Osteocyte (in vitro differentiated cells): ENCODE measurements at places on chromosomes 1 and 21. TPM values are rescaled to one million over a fixed set of nuclear protein-coding genes. Genes with fewer than 3 reads are reported as not detected.

DNA sequence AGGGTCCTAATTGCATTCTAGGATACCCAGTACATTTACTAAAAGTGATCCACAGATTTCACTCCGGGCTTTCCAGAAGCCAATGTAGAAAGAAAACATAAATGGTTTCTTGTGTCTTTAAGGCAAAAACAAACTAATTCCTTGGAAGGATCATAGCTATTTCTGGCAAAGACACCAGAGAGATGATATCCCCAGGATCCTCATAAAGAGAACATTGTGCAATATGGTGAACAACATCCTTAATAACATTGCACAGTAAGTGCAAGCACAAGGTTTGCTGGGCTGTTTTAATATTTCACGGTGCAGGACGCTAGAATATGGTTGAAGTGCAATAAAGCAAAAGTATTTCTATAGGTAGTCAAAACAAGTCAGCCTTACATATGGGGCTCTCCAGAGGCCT, 83.0 kb downstream of the NTPCR start:
- H3K27ac ChIP-seq, result no peak overlapping the region
- no peaks in the 10 kb centered on the region for H3K4me1 ChIP-seq
- no peak overlapping the region for H3K4me3 ChIP-seq
- DNase-seq, result no peak

- DNase-seq, result no peak
- no peaks in the 10 kb centered on the region for H3K27me3 ChIP-seq
- H3K36me3 ChIP-seq, result no peaks in the 10 kb centered on the region
- no peaks in the 10 kb centered on the region for H3K4me1 ChIP-seq
These were observed 101.7 kb downstream of the HUNK start for GRCh38 chr21:31974454-31974985.

GRCh38 chr1:231357831-231358354, 19.8 kb downstream of the SPRTN start:
- H3K4me1 ChIP-seq, result peaks cover 10% of the 10 kb centered on the region
- peak overlapping the region; percentile 60 for H3K27ac ChIP-seq
- no peaks in the 10 kb centered on the region for H3K27me3 ChIP-seq
- peaks cover 23% of the 10 kb centered on the region for H3K36me3 ChIP-seq
- DNase-seq, result no peak
- no peak overlapping the region for H3K4me3 ChIP-seq

The C1orf35 gene
- 13.0 and 13.6 TPM in 2 replicates for total RNA-seq

DNA sequence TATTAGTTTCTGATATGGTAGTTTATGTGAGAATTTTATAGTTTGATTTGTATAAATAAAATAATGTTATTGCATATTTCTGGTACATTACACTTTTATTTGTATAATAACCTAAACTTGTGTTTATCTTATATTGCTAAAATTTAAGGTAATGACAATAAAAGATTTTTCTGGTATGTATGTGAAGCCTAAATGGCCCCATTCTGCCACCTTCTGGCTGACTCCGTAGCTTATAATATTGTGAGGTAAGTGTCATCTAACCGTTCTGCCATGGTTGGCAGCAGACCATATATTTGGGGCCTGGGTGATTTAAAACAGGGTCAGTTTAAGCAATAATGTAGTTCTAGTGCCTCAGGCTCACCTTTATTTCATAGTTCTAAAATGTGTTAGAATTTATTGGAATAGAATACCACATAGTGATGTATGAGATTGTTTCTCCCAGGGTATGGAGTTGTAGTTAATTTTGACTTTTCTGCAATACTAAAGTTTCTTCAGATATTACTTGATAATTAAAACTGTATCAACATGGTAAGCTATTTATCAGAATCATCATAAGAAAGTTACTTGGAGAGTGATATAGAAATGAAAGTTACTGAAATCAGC, 21.2 kb upstream of the PRKACB start:
- H3K27ac ChIP-seq, result no peak overlapping the region
- no peak overlapping the region for H3K4me3 ChIP-seq
- no peaks in the 10 kb centered on the region for H3K4me1 ChIP-seq
- no peak for DNase-seq

- peaks cover 4% of the 10 kb centered on the region for H3K4me1 ChIP-seq
- H3K27me3 ChIP-seq, result no peaks in the 10 kb centered on the region
- no peak for DNase-seq
- H3K4me3 ChIP-seq, result no peak overlapping the region
- peaks cover 46% of the 10 kb centered on the region for H3K36me3 ChIP-seq
These were observed 19.9 kb downstream of the VPS13D start for GRCh38 chr1:12249748-12250147.

GRCh38 chr1:54291276-54292001, 91.5 kb downstream of the MRPL37 start:
- no peak overlapping the region for H3K27ac ChIP-seq
- no peak overlapping the region for H3K4me3 ChIP-seq
- no peaks in the 10 kb centered on the region for H3K36me3 ChIP-seq
- no peaks in the 10 kb centered on the region for H3K27me3 ChIP-seq
- H3K4me1 ChIP-seq, result peaks cover 36% of the 10 kb centered on the region
